ENCODE measurements at places on chromosomes 3 and 15.

- no peak for DNase-seq
Observed at GRCh38 chr3:162719684-162720341, 1223.2 kb downstream of the OTOL1 start.

GRCh38 chr3:30551927-30552326 is 54.5 kb upstream of the TGFBR2 start:
- no peak for DNase-seq

DNA sequence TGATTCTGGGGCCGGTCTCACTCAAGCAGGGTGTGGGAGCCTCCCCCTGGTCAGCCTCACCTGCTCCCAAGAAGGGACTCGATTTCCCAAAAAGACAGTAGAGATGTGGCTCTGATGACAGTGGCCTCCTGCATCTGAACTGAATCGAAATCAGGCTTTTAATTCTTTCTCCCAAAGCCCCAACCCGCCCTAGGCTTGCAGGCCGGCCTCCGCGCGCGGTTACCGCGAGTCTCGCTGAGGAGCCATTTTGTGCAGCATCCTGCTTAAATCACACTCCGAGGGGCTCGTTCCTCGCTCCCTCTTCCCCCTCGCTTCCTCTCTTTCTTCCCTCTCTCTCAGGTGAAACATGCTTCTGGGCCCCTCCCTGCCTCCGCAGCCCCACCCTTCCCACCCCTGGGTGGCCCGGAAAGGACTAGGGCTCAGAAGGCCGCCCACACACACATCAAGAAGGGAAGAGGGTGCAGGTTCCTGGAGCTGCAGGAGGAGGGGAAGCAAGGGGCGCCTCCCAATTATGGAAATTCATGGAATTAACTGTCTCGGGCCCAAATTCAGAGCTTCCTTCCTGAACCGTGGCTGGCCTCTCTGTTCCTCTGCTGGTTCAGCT is 30.9 kb upstream of the POLG start:
- DNase-seq, result no peak

DNA sequence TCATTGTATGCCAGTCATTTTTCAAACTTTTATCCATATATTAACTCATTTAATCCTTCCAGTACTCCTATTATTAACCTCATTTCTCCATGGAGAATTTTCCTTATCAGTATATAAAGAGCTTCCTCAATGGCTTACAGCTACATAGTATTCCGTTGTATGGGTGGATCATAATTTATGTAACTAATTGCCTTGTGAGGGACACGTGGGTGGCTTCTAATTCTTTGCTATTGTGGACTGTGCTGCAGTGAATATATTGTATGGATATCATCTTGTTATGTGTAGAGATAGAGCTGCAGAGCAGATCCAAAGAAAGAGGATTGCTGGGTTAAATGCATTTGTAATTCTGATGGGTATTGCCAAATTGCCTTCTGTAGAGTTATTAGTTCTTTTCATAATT is 25.2 kb downstream of the PML start:
- no peak for DNase-seq

DNA sequence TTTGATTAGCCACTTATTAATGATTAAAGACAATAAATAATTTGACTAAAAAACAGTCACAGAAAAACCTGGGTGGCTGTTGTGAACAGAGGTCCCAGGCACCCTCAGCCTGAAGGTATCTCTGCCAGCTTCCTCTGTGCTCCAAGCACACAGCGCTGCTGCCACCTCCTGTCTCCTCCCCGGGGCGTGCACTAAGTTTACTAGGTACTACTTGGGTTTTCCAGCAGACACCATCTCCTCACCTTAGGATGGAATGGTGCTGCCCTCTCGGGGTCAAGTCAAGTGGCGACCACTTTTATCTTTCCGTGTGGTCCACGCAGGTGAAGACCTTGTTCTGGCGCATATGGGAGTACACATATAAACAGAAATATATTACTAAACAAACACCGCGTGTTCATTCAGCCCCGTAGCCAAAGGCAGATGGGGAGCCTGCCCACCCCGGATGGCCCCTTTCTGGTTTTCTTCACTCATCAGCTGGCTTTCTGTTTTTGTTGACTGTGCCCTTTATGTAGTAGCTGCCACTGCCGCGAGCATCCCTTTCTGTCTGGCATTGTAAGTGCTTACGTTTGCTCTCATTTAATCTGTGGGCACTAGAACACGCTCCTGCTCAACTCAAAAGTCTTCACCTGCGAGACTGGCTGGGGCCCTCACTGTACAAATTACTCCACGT is 128.0 kb downstream of the LRIG1 start:
- DNase-seq, result no peak

DNA sequence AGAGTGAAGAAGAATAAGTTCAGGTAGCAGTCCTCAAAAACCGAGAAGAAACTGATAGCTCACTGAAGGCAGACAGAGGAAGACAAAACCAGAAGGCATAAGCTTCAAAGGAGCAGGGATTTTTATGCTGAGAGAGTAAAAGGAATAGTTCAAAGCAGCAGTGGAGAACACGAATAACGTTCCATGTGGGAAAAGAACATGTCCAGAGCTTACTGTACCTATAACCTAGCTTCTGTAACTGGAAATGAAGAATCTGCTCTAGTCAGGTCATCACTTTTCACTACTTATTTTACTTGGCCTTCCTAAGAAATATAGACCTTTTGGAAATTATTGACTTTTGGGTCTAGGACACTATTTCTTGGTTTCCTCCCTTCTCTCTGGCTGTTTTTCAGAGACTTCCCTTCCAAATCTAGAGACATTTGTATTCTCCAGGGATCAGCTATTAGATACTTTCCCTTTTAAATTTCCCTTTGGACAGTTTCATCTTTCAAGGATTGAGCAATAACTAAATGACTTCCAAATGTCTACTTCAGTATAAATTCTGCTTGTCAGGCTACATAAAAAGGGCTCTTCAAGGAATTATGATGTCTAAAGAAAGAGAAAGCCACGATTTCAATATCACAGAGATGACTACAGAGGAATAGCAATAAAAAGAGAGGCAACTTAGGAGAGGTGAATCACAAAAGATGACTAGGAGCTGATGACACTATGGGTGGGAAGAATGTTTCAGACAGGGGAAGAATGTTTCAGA is 46.7 kb downstream of the UBE3A start:
- DNase-seq, result no peak

All from upper lobe of left lung (tissue), 6 donors.